T follicular helper cell (primary cell): ENCODE measurements at places on chromosomes 1 and 21.
A peak's percentile ranks its signal among the peaks of the same experiment; 100 is the strongest.

DNA sequence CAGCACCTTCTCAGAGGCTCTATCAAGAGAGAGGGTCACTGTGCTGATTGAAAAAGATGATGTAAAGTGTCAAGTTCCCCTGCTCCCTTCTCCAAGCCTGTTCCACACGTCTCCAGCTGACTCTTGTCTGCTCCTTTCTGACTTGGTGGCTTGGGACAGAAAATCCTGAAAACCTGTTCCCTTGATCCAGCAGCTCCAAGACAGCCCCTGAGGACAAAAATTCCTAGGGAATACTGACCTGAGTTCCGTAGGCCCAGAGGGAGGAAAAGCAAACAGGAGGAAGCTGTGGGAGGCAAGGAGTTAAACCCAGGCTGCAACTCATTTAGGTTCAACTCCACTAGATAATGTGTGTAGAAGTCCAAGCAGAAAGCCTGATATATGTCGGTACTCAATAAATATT, 42.1 kb upstream of the ATP2B4 start:
- no peak for DNase-seq

- DNase-seq: no peak
Observed at GRCh38 chr1:170704256-170704655, 40.3 kb downstream of the PRRX1 start.

- no peak for DNase-seq
Observed at GRCh38 chr1:209659909-209660308, 7.7 kb upstream of the LAMB3 start.

DNA sequence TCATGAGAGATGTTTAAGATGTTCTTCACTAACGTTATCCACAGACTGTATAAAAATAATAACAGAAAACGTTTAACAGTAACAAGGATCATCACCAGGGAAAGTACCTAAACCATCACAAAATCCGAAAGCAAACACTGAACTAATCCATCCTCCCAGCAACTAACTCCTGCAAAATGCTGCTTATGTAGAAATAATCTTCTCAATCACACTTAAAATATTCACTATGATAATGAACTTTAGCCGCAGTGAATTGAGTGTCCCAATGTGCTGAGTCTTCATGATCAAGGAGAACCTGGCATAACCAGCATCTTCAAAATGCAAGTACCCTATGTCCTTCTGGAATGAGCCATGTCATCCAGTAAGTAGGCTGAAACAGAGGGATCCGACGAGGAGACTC, 166.1 kb downstream of the LTN1 start:
- no peak for DNase-seq

DNA sequence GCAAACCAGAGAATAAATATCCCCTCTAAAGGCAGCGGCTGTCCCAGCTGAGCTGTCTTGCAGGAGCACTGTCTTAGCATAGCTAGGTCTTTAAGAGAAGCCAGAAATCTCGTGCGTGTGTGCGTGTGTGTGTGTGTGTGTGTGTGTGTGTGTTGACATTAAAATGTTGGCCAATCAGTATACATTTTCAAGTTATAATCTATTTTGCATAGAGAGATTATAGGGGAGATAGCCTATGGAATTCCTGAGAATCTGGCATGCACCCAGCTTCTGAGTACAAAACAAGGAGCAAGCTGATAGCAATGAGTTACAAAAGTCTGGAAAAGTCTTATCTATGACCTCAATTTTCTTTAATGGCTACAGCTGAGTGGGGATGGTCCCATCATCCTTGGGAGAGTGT, 17.7 kb downstream of the METTL13 start:
- DNase-seq: no peak

DNA sequence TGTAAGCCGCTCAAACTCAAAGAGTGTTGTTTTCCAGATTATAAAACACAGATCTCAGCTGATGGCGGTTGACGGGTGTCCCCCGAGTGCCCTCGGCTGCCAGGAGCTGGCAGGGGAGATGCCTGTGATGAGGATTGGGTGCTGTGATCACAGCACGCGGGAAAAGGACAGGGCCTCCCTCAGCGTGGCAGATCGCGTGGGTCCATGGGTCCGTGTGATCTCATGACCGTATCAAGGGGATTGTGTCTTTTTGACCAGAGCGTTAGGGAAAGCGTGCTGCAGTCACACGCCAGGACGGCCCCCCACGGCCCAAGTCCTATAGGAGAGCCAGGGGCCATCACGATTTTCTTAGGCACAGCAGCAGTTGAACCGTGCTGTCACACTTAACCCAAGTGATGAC, 51.9 kb downstream of the PDE9A start:
- no peak for DNase-seq

GRCh38 chr1:1144122-1144842, 28.4 kb upstream of the C1orf159 start:
- peak; percentile 33 for DNase-seq

- DNase-seq: no peak
Observed at GRCh38 chr1:208048904-208049303, 138.0 kb upstream of the CD34 start.

GRCh38 chr1:116203920-116204319, 92.7 kb downstream of the MAB21L3 start:
- DNase-seq: no peak

DNA sequence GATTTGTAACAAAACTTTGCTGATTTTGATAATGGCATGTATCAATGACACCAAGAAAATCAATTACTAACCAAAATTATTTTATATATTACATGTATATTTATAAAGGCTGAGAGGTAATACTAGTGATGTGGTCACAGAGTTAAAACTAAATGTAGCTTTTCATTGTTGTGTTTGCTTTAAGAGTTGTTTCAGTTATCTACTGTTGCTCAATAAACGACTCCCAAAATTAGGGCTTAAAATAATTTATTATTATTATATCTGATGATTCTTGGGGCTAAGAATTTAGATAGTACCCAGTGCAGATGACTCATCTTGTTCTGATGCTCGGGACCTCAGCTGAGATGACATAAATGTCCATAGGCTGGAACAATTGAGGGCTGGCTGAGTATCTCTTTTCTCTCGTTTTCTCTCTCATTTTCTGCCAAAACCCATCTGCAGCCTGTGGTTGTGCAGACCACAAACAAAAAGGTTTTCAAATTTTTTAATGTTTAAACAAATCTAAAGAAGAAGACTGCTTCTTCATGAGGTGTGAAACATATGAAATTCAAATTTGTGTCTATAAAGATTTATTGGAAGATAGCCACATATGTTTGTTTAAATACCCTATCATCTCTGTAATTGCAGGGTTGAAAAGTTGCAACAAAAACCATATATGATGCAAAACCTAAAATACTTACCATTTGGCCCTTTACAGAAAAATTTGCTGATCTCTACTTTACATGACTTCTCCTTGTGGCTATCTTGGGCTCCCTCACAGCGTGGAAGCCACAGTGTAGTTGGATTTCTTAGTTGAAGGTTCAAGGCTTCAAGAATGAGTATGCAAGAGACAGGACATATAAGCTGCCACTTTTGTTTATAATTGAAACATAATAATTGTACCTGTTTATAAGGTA, 14.8 kb upstream of the PTPRC start:
- DNase-seq: no peak

GRCh38 chr1:93448983-93449804, 1.3 kb downstream of the FNBP1L start:
- no peak for DNase-seq

DNA sequence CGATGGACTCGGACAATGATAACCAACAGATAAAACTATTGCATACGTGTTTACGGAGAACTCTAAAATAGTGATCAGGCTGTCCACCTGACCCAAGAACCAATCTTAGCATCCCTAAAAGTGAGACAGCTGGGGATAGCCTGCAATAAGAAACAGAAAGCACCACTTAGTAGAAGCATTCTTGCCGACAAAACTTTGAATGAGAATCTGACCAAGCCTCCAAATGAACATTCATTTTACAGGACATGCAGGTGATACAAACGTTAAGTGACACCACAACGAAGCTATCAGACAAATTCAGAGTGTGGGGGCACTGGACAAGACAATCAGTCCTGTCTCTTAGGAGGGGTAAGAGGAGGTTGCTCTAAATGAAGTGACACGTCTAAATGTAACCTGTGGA, 1.2 kb downstream of the PSMG1 start:
- DNase-seq: no peak

- no peak for DNase-seq
Observed at GRCh38 chr1:205348554-205349487, 7.9 kb downstream of the KLHDC8A start.

DNA sequence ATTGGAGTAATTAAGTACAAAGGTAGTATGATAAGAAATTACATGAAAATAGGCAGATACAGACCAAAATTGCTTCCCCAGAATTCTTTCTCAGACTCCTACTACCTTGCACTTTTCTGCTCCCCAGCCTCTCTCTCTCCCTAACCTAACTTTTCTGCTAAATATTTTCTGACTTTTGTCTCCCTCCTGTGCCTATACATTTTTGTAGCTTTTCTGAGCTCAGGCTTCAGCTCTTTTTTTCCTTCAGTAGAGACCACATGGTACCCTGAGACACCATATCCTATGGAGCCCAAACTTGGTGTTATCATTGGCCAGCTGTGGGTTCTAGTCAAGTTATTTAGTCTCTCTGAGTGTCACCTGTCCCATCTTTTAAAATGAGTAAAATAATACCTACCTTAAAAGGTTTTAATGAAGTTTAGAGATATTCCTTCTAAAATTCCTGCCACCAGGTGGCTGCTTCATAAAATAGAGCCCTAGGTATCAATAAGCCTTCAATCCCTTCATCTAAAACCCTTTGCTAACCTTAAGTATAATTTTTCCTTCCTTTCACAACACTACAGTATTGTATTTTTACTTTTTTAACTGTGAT, 237.6 kb upstream of the DUSP10 start:
- no peak for DNase-seq

DNA sequence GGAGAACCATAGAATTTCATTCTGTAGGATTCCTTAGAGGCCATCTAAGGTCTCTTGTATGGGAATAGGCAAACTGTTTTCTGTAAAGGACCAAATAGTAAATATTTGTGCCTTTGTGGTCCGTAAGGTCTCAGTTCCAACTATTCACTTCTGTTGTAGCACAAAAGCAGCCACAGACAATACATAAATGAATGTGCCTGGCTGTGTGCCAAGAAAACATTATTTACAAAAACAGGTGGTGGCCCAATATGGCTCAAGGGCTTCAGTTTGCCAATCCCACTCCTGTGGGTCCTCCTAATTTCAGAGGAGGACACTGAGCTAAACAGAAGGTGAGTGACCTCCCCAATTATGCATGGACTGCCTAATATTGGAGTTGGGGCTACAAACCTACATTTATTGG, 67.6 kb upstream of the EDEM3 start:
- DNase-seq: no peak

GRCh38 chr21:35968564-35968963, 91.8 kb downstream of the SETD4 start:
- DNase-seq: no peak

DNA sequence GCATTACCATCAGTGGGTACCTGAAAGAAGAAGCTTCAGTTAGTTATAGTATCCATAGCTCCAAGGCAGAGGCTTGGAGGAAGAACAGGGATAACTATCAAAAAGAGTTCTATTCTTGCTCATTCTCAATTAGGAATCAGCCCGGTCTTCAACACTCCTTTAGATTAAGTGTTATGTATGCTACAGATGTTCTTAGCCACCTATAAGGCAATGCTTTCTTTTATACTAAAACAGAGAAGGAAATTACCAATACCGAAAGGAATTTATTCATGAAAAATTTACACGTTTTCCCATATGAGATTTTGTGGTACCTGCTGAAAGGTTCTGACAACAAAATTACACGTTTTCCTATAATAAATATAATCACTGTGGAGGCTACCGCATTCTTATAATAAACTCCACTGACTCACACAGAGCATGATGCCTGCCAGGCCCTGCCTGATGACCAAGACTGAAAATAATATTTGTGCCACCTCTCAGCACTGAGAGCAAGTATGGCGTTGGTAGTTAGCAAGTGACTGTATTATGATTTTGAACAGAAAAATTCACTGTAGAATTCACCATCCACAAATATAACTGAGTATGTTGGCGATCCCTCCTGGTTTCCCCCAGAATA, 58.3 kb downstream of the APP start:
- DNase-seq: no peak

DNA sequence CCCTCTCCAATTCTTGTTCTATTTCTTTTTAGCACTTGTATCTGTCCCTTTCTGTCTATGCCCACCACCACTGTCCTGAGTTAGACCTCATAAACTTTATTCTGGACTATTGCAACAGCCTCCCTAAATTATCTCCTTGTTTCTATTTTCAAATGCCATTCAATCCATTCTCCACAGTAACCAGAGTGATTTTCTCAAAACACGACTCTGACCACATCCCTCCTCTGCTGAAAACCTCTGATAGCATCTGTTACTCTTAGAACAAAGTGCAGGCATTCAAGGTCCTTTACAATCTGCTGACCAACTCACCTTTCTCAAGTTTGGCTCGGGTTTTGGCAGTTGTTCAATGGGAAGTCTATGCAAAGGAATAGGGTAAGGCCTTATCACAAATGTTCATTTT, 22.8 kb upstream of the GPX7 start:
- no peak for DNase-seq

DNA sequence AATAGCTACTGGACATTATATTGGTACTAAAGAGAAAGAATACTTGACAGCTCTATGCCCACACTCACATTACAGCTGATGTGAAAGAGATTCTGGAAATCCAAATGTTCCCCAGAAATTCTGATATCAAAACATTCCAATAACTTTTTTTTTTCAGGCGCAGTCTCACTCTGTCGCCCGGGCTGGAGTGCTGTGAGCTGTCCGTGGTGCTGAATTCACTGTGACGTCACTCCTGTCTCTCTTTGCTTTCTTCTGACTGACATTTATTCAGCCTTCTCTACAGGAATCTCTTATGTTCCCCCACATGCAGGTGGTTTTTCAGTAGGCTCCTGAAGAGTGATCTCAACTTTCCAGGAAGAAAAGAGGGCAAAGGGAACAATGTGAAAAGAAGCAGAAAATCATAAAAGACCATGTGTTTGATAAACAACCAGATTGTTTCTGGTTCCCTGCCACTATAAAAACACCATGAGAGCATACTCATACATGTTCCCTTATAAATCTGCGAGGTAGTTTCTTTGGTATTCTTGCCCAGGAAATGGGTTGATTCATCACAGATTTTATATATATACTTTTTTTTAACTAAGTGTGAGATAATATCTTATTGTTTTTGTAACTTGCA, 6.2 kb downstream of the S100A7A start:
- DNase-seq: peak; percentile 42

GRCh38 chr1:213988507-213989001, 781 bp downstream of the PROX1 start:
- DNase-seq: no peak

GRCh38 chr1:108813326-108813725, 43.6 kb downstream of the AKNAD1 start:
- DNase-seq: no peak

GRCh38 chr1:56494306-56494705, 85.1 kb downstream of the PLPP3 start:
- DNase-seq: no peak
